Karpas-422 (cell line): ENCODE measurements at places on chromosomes 3 and 15. TPM values are rescaled to one million over a fixed set of nuclear protein-coding genes. Genes with fewer than 3 reads are reported as not detected.
A peak's percentile ranks its signal among the peaks of the same experiment; 100 is the strongest.

TRAK1 gene
- 72.8 and 115 TPM in 2 replicates for total RNA-seq

CCDC80 gene
- total RNA-seq = 0.11 TPM in 1 of 2 replicates, not detected in the other

RGMA gene
- total RNA-seq = not detected in 2 replicates

FANCD2OS gene
- not detected in 2 replicates for total RNA-seq

ILDR1 gene
- 0.52 and 0.76 TPM in 2 replicates for total RNA-seq

SMAD6 gene
- 0.89 and 1.8 TPM in 2 replicates for total RNA-seq

CEP97 gene
- total RNA-seq = 15.0 and 21.7 TPM in 2 replicates

GAP43 gene
- not detected in 2 replicates for total RNA-seq

DNA sequence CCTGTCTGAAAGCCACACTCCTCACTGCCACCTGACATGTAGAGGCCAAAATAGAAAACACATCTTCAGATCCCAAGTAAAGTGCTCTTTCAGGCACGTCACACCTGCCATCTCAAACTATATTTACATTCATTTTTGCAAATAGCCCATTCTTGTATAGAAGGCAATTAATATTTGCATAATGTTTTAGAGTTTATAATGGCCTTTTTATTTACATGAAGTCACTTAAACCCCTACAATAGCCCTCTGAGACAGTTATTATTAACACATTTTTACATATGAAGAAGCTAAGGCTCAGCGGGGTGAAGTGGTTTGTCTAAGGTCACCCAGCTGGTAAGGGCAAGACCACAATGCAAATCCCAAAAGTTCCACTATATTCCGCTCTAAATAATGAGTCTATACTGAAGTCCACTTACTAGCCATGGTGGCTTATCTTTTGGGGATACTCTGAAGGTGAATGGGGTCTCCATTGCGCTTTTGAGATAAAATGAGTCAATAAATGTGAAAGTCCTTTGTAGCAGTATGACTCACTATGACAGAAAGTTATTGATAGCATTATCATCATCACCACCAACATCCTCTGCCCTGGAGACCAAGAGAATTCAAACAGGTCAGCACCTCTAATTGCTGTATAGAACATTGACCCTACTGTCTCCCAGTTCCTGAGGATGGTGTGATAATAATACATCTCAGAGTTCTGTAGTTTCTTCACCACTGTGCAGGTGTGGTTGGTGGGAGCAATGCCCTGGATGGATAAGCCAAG is 155.9 kb upstream of the BCL6 start:
- peak overlapping the region; percentile 98 for H3K27ac ChIP-seq
- peaks cover 98% of the 10 kb centered on the region for H3K4me1 ChIP-seq
- H3K4me3 ChIP-seq = peak overlapping the region; percentile 59

DNA sequence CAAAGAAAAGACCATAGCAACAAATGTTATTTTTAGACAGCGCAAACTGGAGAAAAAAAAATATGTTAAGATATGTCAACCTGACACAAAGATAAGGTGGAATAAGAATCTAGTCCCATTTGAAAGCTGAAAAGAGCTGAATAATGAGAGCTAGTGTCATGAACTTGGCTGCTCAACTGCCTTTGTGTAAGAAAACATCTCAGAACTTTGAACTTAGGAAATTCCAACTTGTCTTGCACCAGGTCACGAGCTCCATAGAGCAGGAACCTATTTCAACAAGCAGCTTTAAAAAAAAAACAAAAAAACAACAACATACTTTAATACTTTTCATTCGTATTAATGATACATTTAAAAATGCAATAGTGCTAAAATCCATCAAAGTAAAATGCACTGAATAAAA is 79.5 kb downstream of the ZNF280D start:
- H3K4me3 ChIP-seq = no peak overlapping the region
- no peaks in the 10 kb centered on the region for H3K4me1 ChIP-seq
- H3K27ac ChIP-seq = no peak overlapping the region
- H3K36me3 ChIP-seq = peaks cover 15% of the 10 kb centered on the region; the same call in 1 of the 2 replicates
- no peak for DNase-seq

- no peak overlapping the region for H3K4me3 ChIP-seq
- H3K27ac ChIP-seq = no peak overlapping the region
- no peaks in the 10 kb centered on the region for H3K4me1 ChIP-seq
Observed at GRCh38 chr15:95770196-95770595, 560.3 kb upstream of the NR2F2 start.

GRCh38 chr15:33612721-33613304 is 302.0 kb downstream of the RYR3 start:
- no peaks in the 10 kb centered on the region for H3K27me3 ChIP-seq
- H3K36me3 ChIP-seq = no peaks in the 10 kb centered on the region
- H3K4me1 ChIP-seq = no peaks in the 10 kb centered on the region

DNA sequence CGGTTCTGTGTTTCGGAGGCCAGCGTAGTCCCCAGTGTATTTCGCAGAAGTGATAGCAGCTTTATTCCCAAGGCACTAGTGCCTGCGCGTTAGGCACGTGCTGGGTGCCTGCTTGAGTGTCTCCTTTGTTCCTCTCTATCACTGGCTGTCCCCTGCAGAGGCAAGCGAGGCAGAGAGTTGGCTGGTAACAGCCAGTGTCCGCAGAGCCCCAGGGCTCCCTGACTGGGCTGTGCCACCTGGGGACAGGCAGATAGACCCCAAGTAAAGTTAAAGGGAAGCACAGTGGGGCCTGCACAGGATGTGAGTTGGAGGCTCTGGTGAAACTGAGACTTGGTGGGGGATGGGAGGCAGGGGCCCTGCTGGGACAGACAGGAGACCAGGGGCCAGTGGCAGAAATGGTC is 50.7 kb downstream of the APBA2 start:
- H3K27ac ChIP-seq = no peak overlapping the region
- H3K4me3 ChIP-seq = no peak overlapping the region
- no peak for DNase-seq

DNA sequence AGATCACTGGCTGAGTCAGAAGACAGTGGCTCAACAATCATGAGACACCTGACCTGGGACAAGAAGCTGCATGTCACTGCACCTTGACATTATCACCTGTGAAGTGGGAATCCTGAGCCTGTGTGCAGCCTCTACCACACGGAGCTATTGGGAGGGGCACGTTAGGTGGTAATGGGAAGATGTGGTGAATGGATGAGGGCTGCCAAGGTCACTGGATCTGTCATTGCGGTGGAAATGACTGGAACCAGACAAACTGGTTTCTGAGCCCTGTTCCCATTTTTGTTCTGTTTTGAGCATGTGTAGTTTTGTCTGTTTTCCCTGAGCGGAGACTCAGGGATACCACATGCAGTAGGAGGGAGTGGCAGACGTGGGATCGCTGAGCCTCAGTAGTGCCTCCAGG is 235.5 kb downstream of the OPA1 start:
- H3K4me3 ChIP-seq = no peak overlapping the region
- H3K4me1 ChIP-seq = peaks cover 8% of the 10 kb centered on the region
- no peak for DNase-seq
- no peaks in the 10 kb centered on the region for H3K27me3 ChIP-seq
- no peak overlapping the region for H3K27ac ChIP-seq

GRCh38 chr3:72388644-72389043 is 459.6 kb downstream of the SHQ1 start:
- no peak for DNase-seq
- H3K27ac ChIP-seq = no peak overlapping the region
- no peaks in the 10 kb centered on the region; the same call in 1 of the 2 replicates for H3K27me3 ChIP-seq
- no peaks in the 10 kb centered on the region for H3K36me3 ChIP-seq

GRCh38 chr15:23857028-23857641 is 170.0 kb upstream of the NDN start:
- DNase-seq = peak; percentile 82
- no peak overlapping the region for H3K27ac ChIP-seq
- H3K27me3 ChIP-seq = no peaks in the 10 kb centered on the region
- no peak overlapping the region for H3K4me3 ChIP-seq
- H3K4me1 ChIP-seq = no peaks in the 10 kb centered on the region

DNA sequence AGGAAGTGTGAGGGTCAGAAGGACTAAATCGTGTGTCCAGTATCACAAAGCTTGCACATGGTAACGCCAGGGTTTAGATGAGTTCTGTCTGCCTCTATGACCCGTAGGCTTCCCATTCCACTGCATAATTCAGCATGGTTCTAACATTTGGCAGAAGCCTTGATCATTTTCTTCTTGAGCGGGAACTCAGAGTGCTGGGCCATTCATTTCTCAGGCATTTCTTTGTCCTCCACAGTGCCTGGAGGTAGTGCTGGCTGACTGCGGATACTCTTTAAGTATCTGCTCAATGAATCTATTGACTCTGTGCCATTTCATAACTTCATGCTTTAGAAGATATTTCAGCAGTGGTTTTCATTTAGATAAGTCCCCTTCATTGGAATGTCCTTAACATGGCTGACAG is 370.2 kb downstream of the EPHB1 start:
- H3K36me3 ChIP-seq = no peaks in the 10 kb centered on the region
- no peak overlapping the region for H3K4me3 ChIP-seq
- H3K27me3 ChIP-seq = no peaks in the 10 kb centered on the region
- H3K27ac ChIP-seq = no peak overlapping the region
- H3K4me1 ChIP-seq = peaks cover 19% of the 10 kb centered on the region

GRCh38 chr3:72246685-72247084 is 461.7 kb upstream of the PROK2 start:
- DNase-seq = no peak
- no peak overlapping the region for H3K4me3 ChIP-seq
- H3K4me1 ChIP-seq = peaks cover 11% of the 10 kb centered on the region
- H3K27me3 ChIP-seq = no peaks in the 10 kb centered on the region

- peak within 1 kb of the TSS; percentile 63 for H3K4me3 ChIP-seq
- peak; percentile 79 for DNase-seq
- peaks cover 13% of the 10 kb centered on the region for H3K4me1 ChIP-seq
- no peaks in the 10 kb centered on the region for H3K27me3 ChIP-seq
Observed at GRCh38 chr3:187368251-187369088, at the start of gene RTP4. Gene RTP4 (plus strand): TSS chr3:187368385. CDS start chr3:187368442, 57 bp downstream.

GRCh38 chr3:156388497-156389448 is 166.1 kb downstream of the SSR3 start:
- no peaks in the 10 kb centered on the region for H3K4me1 ChIP-seq
- no peaks in the 10 kb centered on the region for H3K36me3 ChIP-seq
- DNase-seq = no peak
- H3K27ac ChIP-seq = no peak overlapping the region
- no peaks in the 10 kb centered on the region for H3K27me3 ChIP-seq
- no peak overlapping the region for H3K4me3 ChIP-seq

DNA sequence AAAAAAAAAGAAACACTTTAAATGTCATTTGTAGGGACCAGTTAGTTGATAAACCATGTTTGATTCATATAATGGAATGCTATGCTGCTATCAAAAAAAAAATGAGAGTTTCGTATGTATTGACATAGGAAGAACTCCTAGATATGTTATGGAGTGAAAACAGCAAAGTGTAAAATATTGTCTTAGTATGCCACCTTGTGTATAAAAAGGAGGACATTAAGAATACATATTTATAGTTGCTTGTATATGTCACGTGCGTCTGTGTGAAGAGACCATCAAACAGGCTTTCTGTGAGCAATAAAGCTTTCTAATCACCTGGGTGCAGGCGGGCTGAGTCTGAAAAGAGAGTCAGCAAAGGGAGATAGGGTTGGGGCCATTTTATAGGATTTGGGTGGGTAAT is 39.5 kb downstream of the KBTBD8 start:
- peak; percentile 63 for DNase-seq
- no peaks in the 10 kb centered on the region for H3K27me3 ChIP-seq
- H3K4me3 ChIP-seq = no peak overlapping the region
- peaks cover 16% of the 10 kb centered on the region for H3K4me1 ChIP-seq
- no peaks in the 10 kb centered on the region for H3K36me3 ChIP-seq

DNA sequence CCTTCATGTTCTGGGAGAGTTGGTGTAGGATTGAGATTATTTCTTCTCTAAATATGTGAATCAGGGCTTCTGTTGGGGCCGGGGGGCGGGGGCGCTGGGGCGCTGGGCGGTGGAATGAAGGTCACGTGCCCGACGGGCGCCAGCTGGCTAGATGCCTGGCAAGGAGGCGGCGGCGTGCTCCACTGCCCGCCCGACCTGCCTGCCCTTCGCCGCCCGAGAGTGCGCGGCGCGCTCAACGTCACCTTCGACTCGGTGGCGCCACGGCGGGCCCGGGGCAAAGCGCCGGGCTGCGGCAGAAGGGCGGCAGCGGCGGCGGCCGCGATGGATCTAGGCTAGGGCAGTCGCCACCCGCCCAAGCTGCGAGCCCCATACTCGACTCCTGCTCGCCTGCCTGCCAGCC is 47.0 kb upstream of the LHFPL4 start:
- H3K27me3 ChIP-seq = no peaks in the 10 kb centered on the region
- no peak overlapping the region for H3K4me3 ChIP-seq
- no peaks in the 10 kb centered on the region for H3K36me3 ChIP-seq
- H3K27ac ChIP-seq = no peak overlapping the region

DNA sequence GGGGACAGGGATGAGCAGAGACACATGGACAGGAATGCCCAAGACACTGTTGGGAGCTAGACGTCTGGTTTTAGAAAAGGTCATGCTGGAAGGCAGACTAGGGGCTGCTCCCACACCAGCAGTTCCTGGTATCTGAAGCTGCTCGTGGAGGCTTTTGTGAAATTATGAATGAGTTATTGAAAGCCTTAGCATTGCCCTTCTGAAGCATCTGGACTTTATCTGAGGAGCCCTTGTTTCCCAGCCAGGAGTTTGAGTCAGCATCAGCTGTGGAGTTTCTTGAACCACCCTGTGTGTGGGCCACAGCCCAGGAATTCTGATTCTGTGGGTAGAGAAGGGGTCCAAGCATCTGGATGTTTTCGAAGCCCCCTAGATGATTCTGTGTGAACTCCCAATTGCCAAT is 258.7 kb downstream of the SLCO3A1 start:
- no peak overlapping the region for H3K4me3 ChIP-seq
- no peaks in the 10 kb centered on the region for H3K27me3 ChIP-seq
- H3K36me3 ChIP-seq = no peaks in the 10 kb centered on the region
- DNase-seq = no peak

DNA sequence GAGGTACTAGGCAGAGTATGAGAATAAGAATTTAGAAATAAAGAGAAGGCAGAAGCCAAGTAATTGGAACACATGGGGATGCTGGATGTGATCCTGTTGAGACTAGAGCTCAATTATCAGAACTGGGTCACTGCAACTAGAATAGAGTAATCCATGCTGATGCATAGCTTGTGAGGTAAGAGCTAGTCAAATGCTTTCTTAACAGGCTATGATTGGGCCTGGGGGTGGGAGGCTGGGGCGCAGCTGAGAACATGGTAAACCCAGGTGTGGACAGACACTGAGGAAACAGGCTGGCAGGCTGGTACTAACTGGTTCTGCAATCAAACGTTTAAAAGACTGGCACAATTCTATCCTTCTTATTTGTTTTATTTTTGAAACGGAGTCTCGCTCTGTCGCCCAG is 50.5 kb upstream of the LRRFIP2 start:
- no peaks in the 10 kb centered on the region for H3K27me3 ChIP-seq
- no peaks in the 10 kb centered on the region for H3K4me1 ChIP-seq
- H3K27ac ChIP-seq = no peak overlapping the region
- H3K4me3 ChIP-seq = no peak overlapping the region
